Stimulated activated CD8-positive, alpha-beta memory T cell treated with anti-CD3 and anti-CD28 coated beads, Interleukin-15, amount 100 ng/mL, for 48 hours (primary cell): ENCODE measurements at places on chromosomes 16 and 17.
A peak's percentile ranks its signal among the peaks of the same experiment; 100 is the strongest.

DNA sequence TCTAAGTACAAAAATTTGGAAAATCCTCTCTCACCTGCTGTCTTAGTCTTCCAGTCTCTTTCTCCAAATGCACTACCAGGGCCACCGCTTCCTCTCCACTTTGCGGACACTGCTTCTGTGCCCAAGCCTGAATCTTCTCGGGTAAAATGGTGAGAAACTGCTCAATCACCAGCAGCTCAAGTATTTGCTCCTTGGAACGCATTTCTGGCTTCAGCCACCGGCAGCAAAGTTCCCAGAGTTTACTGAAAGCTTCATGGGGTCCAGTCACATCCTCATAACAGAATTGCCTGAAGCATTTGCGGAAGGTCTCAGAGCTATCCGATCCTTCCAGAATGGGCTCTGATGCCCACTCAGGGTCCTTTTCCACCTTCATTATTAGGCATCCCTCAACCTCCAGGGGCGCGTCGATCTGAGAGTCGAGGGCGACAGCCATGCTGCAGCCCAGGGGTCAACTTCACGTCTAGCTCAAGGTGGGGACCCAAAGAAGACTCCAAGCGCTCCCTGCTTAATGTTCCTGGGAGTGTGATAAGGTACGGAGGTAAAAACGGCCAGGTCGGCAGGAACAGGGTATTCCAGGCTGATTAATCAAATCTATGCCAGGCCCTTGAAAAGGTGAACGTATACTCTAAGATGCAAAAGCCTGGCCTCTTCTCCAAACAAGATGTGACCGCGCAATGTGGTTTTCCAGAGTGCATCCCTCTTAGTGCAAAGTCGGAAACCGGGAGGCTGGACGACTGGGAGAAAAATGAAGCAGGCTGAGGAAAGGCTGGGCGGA lies 763 bp downstream of the ZKSCAN2 start:
- DNase-seq = no peak

DNA sequence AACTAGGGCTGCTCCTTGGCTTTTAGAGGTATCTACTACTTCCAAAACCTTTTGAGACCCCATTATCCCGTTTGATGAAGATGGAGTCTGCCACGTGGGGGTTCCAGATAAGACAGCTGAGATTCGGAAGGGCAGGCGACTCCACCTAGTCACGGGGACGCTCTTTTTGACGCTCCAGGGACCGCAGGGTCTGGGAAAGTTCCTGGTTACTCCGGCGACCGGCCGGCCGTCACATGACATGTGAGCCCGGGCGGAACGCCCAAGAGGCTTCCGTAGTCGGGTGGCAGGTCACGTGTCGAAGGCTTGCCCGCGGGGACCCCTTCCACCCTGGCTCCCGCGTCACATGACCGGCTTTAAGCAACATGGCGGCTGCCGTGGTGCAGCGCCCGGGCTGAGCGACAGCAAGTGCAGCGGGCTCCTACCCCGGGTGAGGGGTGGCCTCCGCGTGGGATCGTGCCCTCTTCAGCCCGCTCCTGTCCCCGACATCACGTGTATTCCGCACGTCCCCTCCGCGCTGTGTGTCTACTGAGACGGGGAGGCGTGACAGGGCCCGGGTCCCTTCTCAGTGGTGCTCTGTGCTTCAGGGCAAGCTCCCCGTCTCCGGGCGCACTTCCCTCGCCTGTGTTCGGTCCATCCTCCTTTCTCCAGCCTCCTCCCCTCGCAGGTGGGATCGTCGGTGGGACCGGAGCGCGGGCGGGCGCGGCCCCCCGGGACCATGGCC lies at the start of gene SPNS1:
Gene SPNS1, plus strand, starts transcription at position 342 of the 721 bp plus-strand sequence. Its CDS starts 374 bp downstream, at position 716.
- peak; percentile 95 for DNase-seq

DNA sequence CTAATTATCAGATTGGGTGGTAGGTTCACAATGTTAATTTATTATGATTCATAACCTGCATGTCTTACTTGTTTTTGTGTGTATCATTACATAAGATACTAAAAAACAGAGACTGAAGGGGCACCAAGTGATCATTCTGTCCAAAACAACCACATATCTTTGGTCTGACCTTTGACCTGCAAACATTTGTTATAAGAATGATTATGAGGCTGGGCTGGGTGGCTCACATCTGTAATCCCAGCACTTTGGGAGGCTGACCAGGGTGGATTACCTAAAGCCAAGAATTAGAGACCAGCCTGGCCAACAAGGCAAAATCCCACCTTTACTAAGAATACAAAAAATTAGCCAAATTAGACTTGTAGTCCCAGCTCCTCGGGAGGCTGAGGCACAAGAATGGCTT lies 116.4 kb downstream of the SPAG9 start:
- no peak for DNase-seq

- no peak for DNase-seq
Measured at GRCh38 chr16:85570213-85570734, 42.8 kb upstream of the GSE1 start.

- DNase-seq = peak; percentile 61
Measured at GRCh38 chr17:50425682-50426471, at the start of gene ACSF2. Gene ACSF2, plus strand, starts transcription at chr17:50426218. Its CDS starts 44 bp downstream, at chr17:50426262.

DNA sequence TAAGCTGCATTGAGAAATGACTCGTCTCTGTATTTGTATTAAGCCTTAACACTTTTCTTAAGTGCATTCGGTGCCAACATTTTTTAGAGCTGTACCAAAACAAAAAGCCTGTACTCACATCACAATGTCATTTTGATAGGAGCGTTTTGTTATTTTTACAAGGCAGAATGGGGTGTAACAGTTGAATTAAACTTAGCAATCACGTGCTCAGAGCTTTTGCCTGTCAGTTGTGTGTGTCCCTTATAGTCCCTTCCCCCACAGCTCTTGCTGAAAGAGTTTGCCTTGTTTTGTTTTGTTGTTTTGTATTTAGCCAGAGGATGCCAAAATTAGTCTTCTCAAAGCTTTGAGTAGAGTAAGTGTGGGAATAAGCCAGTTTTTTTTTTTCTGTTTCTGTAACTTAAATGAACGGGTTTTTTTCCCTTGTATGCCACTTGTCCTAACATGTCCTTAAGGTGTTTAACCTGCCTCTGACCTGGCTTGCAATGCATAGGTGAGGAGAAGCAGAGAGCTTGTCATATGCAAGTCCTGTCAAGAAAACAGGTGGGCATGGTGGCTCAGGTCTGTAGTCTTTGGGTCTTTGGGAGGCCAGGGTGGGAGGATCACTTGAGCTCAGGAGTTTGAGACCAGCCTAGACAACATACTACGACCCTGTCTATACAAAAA lies 4.6 kb upstream of the MAPK8IP3 start:
- DNase-seq = no peak

DNA sequence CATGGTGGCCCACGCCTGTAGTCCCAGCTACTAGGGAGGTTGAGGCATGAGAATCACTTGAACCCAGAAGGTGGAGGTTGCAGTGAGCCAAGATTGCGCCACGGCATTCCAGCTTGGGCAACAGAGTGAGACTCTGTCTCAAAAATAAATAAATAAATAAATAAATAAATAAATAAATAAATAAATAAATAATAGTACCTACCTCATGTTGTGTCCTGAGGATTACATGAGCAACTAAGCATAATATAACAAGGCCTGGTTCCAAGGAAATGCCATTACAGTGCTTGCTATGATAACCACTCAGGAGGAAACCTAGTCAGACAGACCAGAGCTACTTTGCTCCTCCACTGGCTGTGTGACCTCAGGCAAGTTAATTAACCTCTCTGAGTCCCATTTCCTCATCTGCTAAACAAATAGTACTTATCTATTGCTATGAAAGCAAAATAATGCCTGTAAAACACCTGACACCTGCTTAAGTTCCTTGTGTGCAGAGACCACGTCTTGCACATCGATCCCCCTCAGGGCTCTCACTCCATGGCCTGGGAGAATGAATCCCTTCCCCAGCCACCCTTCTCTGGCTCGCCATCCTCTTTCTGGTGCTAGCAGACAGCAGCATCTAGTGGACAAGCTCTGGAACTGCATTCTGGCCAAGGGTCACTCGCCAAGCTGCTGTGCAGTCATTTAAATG lies 7.5 kb downstream of the EPOP start:
- peak; percentile 30 for DNase-seq

GRCh38 chr17:50523208-50523607 lies 9.3 kb upstream of the EPN3 start:
- DNase-seq = no peak

DNA sequence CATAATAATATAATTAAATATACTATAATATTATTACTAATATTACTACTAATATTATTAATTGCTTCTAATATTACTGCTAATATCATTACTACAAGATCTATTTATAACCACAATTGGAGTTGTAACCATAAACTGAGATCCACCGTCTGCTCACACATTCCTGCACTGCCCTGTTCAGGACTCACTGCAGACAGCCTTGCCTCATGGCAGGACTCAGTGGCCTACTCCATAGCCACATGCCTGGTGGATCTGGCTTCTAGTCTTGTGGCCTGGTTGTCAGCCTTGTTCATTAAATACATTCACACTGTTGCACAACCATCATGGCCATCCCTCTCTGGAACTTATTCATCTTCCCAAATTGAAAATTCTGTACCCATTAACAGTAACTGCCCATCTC lies 48.0 kb downstream of the SRL start:
- no peak for DNase-seq

DNA sequence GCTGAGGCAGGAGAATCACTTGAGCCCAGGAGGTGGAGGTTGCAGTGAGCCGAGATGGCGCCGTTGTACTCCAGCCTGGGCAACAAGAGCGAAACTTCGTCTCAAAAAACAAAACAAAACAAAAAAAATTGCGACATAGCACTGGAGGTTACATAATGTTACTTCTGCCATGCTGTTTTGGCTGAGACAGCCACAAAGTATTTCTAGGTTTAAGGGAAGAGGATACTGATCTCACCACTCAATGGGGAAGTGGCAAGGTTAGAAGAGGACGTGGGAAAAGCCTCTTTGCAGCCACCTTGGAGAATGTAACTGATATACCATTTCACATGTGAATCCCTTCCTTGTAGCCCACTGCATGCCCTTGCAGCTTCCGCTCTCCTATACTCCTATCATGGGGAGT lies 131.2 kb upstream of the NLRP1 start:
- DNase-seq = no peak

GRCh38 chr17:5640726-5641125 lies 56.4 kb upstream of the NLRP1 start:
- DNase-seq = no peak

GRCh38 chr17:80499961-80500665 lies 23.7 kb upstream of the NPTX1 start:
- DNase-seq = no peak

DNA sequence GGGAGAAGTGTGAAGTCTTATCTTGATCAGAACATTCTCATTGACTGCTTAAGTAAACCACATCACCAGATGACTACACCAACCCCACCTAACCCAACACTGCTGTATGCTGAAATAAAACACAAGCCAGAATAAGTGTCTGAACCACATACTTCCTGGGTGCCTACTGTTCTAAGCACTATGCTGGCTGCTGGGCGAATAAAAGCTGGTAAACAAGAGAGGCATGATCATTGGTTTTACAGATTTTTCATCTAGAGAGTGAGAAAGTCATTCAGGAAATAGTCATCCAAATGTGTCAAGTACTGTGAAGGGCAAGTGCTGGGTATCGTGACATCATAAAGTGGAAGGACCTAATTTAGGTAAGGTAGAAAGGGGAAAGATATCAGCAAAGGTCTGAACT lies 199.0 kb upstream of the SOX9 start:
- no peak for DNase-seq

- DNase-seq = no peak
Measured at GRCh38 chr17:39026980-39027451, 59.8 kb upstream of the FBXO47 start.

DNA sequence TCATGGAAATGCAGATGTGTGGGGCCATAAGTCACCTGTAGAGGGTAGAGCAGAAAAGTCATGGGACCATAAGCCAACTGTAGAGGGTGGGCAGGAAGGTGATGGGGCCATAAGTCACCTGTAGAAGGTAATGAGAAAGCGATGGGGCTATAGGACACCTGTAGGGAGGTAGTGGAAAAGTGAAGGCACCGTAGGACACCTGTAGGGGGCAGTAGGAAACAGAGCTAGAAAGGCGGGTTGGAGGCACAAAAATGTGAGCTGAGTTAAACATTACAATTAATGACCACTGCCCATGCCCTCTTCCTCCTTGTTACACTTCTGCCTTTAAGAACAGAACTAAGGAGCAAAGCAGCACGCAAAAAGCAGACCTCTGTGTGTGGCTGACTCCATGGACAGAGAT lies 150.1 kb downstream of the SHISA6 start:
- DNase-seq = no peak

DNA sequence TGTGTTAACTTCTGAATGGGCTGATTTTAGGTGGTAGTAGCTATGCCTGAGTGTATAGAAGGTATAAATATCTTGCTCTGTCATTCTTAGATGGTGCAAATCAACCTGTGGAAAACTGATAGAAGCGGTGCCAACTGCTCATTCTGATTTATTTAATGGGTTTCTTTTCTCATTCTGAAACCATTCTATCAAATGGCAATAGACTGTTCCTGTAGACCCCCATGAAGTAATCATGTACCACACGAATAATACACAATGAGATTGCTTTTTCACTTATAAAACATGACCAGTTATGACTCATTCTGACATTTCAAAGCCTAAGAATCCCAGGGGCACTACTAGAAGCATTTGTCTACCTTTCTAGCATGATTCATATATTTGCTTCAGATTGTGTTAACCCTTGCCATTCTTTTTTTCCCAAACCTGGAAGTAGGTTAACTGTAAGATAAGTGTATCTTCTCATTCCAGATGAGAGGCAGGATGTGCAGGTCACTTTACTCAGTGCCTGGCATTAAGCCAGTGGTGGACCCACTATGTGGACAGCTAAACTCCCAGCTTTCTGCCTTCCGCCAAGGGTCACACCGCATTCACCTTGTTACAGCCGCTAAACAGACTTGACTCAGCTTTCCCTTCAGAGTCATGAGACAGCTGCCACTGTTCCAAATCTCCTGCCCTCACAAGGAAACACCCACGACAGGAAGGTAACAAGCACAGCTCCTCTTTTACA lies 16.4 kb upstream of the SLC16A11 start:
- DNase-seq = no peak

- DNase-seq = no peak
Measured at GRCh38 chr17:40251576-40251975, 32.5 kb downstream of the WIPF2 start.

- no peak for DNase-seq
Measured at GRCh38 chr16:48446534-48446920, 61.3 kb upstream of the SIAH1 start.

DNA sequence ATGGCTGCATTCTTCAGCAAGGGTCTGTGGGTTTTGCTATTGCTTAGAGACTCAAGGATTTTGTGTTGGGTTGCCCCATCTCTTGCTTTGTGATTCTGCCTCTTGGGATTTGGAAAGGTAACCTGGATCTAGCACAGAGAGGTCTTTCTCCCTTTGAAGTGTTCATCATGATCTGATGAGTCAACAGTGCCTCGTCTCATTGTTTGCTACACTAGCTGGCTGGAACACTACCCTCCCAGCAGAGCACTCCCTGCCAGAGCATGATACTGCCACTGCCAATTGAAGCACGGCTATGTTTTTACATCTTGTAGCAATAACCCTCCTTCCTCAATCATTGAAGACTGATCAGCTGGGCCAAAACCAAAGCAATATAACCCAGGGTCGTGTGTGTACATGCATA lies 361.0 kb downstream of the CDH13 start:
- no peak for DNase-seq

DNA sequence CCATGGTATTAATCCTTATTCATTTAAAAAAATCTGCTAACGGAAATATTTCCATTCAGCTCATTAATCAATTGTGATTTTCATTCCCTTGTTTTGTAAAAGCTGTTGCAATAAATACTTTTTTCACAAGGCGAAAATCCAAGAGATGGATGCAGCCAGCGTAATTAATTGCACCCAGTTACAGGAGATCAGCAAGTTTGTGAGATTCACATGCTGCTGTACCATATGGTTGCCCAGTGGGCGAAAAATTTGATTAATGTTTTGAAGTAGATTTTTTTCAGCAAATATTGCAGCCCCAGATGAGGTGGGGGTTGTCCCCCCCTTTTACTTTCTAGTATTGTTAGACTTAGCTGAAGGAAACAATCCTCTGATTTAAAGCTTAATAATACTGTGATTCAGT lies 186.6 kb downstream of the WWOX start:
- DNase-seq = no peak
